ENCODE measurements at places on chromosomes 7 and 10.
A peak's percentile ranks its signal among the peaks of the same experiment; 100 is the strongest.

GRCh38 chr10:48695636-48696534 is 11.2 kb downstream of the WDFY4 start:
- DNase-seq: no peak

GRCh38 chr10:121242741-121243608 is 355.3 kb downstream of the FGFR2 start:
- no peak for DNase-seq

GRCh38 chr10:8060010-8060703 is 5.7 kb downstream of the GATA3 start:
- peak; percentile 54 for DNase-seq

GRCh38 chr10:103772096-103772845 is 83.1 kb downstream of the SH3PXD2A start:
- peak; percentile 19 for DNase-seq

DNA sequence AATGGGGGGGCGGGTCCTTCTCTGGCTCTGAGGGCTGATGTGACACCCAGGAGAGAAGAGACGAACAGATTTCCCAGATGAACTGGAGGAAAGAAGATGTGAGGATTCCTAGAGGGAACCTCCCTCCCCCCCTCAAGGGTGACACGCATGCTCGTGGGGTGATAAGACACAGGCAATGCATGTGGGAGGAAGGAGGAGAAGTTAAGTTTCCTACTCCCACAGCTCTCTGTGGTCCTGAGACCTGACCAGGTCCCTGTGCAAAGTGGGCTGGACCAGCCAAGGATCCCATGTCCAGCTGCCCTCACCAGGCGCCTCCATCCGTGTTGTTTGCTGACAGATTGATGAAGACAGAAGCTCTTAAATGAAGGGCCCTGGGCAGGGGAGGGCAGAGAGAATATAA is 112.6 kb downstream of the SH3PXD2A start:
- DNase-seq: no peak

DNA sequence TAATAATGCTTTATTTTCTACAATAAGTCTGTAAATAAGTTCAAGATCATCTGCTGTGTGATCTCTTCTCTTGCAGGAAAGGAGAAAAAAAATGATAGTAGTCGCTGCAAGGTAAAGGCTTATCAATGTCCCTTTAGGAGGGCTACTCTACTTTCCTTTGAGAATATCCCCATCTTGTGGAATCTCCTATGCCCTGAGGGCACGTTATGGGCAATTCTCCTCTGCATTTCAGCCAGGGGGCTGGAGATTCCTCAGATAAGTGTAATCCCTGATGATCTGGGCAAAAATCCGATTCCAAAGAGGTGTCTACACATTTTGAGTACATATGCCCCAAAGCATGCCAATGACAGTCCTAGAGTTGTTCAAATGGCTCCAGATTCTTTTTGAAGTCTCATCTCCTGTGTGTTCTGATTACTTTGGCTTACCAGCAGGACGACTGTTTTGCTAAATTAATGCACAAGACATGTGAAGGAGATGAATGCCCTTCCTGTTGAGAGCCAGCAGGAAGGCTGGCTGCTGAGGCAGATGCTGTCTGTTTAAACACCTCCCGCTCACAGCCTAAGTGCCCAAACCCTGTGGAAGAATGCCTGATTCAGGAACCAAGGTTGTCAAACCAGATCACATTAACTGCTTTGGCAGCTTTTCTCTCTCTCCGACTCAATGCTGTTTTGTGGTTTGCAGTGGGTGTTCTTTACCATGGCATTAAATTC is 171.2 kb upstream of the COL1A2 start:
- no peak for DNase-seq

- no peak for DNase-seq
These were observed 169.7 kb downstream of the ARHGAP21 start for GRCh38 chr10:24554036-24554435.

GRCh38 chr7:157358041-157358752 is 21.4 kb downstream of the DNAJB6 start:
- no peak for DNase-seq

DNA sequence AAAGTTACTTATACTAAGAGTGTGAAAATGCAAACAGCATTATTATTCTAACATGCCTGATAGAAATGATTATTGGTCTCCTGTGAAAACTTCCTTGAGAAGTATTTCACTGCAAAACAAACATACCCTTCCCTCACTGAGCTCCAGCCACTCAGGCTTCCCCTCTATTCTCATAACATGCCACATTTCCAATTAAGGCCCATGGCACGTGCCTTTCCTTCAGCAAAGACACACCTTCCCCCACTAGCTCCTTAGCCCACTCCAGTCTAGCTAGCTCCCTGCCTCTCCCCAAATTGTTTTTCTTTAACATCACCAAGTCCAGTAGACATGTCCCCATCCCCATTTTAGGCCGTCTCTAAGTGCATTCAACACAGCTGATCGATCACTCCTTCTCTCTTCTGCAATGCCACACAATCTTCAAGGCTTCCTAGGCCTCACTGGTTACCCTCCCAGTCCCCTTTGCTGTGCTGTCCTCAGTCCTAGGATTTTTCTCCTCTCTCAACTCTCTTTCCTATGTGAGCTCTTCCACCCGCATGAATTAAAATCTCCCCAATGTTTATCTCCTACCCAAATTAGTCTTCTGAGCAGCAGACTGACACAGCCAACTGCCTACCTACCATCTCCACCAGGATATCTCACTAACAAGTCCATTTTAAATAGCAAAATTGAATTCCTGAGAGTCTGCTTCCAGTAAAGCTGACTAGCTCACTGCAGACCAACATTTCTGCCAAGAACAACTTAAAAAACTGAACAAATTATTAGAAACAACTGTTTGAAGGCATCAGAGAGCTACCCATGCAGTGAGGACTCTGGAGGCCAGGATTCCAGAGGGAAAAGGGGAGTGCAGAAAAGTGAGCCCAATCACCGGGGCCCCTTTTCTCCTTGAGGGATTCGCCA is 11.9 kb downstream of the CYTH3 start:
- no peak for DNase-seq

GRCh38 chr7:96174812-96175211 is 147.1 kb downstream of the SLC25A13 start:
- no peak for DNase-seq

- DNase-seq: no peak
These were observed 120.3 kb upstream of the FOXK1 start for GRCh38 chr7:4561795-4562194.

- DNase-seq: no peak
These were observed 184.3 kb upstream of the CTBP2 start for GRCh38 chr10:125344573-125345171.
